Hematopoietic multipotent progenitor cell treated with erythropoietin and hydrocortisone succinate and interleukin-3 and kit ligand, for 6 days (in vitro differentiated cells): ENCODE measurements at places on chromosomes 2 and 18.
A peak's percentile ranks its signal among the peaks of the same experiment; 100 is the strongest.

DNA sequence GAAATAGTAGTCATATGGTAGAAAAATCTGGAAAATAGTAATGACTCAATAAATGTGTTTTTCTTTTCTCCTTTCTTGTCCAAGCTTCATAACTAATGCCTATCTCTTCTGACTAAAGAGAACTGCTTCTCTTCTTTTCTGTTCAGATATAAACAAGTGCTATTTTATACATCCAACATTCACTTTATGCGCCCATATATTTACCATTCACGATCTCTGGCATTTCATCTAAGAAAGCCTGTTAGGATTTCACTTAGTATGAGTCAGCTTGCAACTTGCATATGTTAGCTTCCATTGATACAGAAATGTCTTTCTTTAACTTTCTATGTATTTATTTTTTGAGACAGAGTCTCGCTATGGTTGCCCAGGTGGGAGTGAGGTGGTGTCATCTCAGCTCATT, 224.9 kb downstream of the VAPA start:
- DNase-seq = no peak

GRCh38 chr2:159913900-159914299, 115.9 kb upstream of the CD302 start:
- DNase-seq = no peak

DNA sequence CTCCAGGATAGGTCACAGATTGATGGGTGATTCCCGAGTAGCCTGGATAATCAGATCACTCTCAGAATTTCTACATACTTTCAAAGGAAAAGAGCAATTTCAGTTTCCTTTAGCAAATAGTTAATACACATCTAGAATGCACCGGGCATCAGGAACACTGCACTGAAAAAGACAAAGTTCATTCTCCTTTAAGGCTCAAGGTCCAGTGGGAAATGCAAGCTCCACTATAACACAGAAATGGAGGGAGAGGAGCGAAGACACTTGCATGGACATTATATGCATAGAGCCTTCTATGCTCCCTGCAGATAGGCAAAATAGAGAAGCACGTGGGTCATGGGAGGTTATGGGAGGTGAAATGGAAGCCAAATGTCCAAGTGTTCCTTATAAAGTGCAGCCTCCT, 49.1 kb downstream of the SLC9A4 start:
- DNase-seq = no peak

DNA sequence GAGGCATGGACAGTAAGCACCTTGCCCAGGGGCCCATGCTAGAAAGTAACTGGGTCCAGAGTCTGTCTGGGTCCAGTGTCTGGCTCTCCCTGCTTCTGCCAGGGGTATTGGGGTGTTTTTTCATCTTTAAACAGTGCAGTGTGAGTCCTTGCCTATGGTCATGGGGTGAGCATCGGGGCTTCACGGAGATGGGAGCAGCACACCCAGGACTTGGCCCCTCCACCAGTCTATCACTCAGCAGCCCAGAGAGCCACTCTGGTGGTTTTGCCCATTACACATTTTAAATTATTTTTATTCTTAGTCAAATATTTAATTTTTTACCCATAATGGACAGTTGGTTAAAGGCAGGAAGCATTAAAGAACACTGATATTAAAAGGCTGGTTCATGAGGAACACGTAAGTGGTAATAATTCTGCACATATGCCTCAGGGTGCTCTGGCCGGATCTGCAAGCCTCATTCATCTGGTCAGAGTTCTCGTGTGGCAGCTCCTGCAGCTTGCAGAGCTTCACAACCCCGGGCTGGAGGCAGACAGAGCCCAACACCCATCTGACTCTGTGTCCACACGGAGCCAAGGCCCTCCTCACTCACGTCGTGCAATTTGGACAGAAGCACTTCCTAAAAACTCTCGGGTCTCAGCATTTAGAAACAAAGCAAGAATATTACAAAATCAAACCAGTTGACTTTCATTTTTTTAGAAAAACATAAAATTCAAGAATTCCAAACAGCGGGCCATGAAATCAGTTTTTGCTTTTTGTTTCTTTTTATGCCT, 204.1 kb downstream of the CTIF start:
- no peak for DNase-seq

GRCh38 chr2:175805442-175806124, 196.5 kb downstream of the LNPK start:
- DNase-seq = no peak

DNA sequence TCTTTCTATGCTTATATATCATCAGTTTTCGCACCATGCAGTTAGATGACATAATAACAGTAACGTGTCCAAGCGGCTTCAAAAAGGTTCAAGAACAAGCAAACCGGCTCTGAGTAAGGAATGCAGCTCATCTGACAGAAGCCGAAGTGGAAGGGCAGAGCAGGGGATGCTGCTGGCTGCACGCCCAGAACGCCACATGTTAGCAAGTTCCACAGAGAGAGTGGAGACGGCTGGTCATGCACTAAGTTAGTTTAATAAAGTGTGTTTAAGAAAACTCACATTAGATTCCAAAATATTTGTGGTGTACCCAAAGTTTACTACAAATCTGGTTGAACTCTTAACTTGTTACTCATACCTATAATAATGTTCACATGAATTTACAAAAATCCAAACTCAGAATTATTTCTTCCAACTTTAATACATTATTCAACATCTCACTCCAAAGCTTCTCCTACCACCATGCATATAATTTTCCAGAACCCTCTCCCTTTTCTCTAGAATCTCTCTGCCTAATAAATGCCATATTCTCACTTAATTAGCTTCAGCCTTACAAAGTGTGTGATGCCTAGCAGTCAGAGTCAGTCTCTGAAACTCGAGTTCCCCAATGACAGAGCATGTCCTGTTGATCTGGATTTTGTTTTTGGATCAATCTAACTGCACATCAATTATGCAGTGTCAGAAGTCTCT, 170.0 kb downstream of the DNAH7 start:
- DNase-seq = peak; percentile 10

DNA sequence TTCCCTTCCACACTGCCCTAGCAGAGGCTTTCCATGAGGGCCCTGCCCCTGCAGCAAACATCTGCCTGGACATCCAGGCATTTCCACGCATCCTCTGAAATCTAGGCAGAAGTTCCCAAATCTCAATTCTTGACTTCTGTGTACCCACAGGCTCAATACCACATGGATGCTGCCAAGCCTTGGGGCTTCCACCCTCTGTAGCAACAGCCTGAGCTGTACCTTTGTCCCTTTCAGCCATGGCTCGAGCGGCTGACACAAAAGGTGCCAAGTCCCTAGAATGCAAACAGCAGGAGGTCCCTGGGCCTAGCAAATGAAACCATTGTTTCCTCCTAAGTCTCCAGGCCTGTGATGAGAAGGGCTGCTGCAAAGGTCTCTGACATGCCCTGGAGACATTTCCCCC, 744.5 kb upstream of the LINC00305 start:
- DNase-seq = no peak

DNA sequence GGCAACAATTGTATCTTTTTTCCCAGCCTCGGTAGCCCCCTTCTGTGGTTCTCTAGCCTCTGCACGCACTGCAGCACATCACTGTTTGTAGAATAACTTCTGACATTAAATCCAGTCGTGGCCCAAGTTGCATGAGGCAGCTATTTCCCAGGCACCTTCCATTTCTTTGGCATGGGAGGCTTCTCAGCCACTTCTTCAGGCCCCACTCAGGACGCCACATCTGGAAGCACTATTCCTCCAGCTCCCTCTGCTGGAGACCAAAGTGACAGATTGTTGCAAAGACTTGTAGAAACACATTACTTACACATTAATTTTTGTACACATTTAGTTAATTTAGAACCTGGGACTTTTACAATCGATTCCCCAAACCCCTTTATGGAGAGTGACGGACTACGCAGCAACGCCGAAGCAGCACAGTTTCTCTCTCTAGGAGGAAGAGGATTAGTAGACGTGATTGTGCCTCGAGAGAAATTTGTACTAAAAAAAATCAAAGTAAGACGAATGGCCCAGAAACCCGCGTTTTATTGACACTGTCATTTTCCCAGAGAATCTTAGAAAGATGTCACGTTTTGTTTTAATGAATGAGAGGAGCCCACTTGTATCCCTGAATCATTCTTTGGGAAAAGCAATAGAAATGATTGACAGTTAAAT, 57.8 kb upstream of the RGPD5 start:
- peak; percentile 43 for DNase-seq
